Pancreas (tissue), 10 donors: ENCODE measurements at places on chromosomes 7 and 10. TPM values are rescaled to one million over a fixed set of nuclear protein-coding genes. Genes with fewer than 3 reads are reported as not detected.

DNA sequence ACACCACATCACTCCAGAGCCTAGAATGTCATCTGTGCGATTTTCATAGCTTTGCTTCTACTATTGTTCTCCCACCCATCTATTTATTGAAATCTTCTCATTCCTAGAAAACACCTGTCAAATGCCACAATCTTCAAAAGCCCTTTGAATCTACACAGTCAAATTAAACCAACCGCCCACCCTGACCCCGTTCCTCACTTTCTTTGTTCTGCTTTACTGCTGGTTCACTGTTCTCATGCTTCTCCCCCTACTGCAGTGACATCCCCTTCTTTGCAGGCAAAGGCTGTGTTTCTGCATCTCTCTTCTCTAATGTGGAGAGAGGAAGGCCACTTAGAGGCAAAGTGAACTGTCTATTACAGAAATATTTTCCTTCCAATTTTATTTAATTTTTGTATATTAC lies 152.4 kb upstream of the NEBL start:
- DNase-seq = no peak

- DNase-seq = no peak
Measured at GRCh38 chr10:131816941-131817700, 83.7 kb upstream of the PPP2R2D start.

DNA sequence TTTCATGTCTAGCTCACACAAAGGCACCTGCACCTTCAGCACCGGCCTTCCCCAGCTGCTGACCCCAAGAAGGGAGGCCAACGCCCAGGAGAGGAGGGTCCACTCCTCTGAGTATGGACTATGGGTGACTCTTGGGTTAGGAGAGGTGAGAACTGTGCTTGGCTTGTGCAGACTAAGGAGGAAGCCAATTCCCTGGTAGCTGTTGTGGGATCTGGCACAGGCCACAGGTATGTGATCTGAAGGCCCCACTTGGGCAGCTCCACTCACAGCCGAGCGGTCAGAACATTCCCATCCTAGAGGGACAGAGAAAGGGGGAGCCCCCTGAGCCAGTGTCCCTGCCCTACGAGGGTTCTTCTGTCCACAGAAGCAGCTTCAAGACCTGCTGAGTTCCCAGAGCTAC lies 52.8 kb upstream of the FIGNL1 start:
- no peak for DNase-seq

GRCh38 chr7:40507166-40507565 lies 372.4 kb downstream of the SUGCT start:
- DNase-seq = no peak

CYP3A7 gene
- total RNA-seq = 0.20 TPM

PRPS1L1 gene
- not detected for total RNA-seq

HECW1 gene
- not detected for total RNA-seq
